Stimulated activated CD8-positive, alpha-beta memory T cell treated with anti-CD3 and anti-CD28 coated beads, Interleukin-7, amount 100 ng/mL, for 24 hours (primary cell): ENCODE measurements at places on chromosomes 2 and 18.

- no peak for DNase-seq
Observed at GRCh38 chr18:23547306-23547705, 39.0 kb downstream of the NPC1 start.

GRCh38 chr18:24270937-24271380 is 126.7 kb downstream of the OSBPL1A start:
- DNase-seq, result no peak

DNA sequence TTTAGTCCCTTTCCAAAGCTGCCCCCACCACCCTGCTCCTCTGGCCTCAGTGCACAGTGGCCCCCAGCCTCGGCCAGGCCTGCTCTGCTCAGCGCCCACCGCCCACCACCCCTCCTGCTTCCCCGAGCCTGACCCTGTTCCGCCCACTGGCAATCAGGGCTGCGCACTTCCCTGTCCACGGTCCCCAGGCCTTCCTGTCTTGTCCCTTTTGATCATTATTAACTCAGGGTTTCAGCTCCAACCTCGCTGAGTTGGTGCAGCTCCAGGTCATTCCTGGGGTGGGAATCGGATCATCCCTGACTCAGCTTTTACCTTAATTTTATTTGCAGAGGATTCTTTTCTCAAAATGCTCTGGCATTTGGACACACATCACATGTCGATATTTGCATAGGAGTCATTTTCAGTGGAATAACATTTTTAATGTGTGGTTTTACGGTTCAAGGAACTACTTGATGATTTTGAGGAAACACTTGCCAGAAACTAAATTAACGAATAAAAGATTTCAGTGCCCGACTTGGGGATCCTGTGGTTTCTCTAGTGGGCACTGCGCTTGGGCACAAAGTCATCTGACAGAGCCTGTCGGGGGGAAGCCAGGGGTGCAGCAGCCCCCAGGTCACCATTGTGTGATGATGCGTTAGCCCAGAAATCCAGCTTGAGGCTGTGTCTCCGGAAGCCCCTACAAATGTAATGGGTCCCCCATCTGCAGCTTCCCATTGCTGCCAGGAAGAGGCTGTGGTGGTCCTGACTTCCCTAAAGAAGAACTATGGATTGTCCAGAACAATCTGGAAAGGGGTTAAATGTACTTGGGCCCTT is 1.0 kb upstream of the ESPNL start:
- DNase-seq, result no peak

- DNase-seq, result no peak
Observed at GRCh38 chr2:3447789-3448317, 68.4 kb downstream of the TRAPPC12 start.

GRCh38 chr18:47826157-47827074 is 104.0 kb downstream of the SMAD2 start:
- DNase-seq, result no peak

- no peak for DNase-seq
Observed at GRCh38 chr18:66640431-66640830, 36.5 kb upstream of the CDH19 start.

DNA sequence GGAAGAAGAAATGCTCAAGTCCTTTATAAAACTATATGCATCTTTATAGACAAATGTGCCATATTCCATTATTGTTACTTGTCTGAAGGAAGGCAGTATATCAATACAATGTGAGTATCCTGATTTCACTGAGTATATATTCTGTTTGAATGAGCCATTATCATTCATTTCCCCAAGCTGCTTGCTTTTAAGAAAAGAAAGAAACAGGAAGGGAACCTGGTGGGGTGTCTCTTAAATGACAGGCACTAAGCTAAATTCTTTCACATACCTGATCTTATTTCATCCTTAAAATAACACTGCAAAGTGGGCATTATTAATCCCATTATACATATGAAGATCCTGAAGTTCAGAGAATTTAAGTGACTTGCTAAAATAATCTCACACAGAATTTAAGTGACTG is 307.9 kb downstream of the SLC8A1 start:
- DNase-seq, result no peak

DNA sequence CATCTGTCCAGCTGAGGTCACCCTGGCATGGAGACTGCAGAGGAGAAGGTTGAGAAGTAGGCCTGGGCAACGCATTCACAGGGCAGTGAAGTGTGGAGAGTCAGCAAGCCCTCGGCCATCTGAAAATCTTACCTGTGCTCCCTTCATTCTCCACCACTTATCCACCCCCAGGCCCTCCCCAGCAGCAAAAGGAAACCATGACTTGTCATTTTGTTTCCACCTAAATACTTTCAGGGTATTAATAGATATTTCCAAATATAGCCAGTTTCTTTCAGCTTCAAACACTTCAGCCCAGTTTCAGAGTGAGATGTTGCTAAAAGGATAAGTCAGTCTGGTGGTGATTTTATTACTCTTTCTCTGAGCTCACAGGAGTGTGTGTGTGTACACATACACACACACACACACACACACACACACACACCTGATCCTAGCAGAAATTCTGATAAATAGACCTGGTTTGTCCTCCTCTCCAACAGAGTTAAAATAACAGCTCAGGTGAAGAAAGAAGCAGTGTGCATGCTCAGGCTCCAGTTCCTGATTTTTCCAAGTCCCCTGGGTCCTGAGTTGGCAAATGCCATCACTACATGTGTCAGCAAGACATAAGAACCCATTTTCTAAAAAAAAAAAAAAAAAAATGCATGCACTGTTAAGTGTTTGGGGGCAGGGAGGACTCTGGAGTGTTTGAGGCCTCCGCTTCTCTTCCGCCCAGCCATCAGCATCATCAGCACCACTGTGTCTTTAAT is 82.8 kb downstream of the LOXHD1 start:
- no peak for DNase-seq

DNA sequence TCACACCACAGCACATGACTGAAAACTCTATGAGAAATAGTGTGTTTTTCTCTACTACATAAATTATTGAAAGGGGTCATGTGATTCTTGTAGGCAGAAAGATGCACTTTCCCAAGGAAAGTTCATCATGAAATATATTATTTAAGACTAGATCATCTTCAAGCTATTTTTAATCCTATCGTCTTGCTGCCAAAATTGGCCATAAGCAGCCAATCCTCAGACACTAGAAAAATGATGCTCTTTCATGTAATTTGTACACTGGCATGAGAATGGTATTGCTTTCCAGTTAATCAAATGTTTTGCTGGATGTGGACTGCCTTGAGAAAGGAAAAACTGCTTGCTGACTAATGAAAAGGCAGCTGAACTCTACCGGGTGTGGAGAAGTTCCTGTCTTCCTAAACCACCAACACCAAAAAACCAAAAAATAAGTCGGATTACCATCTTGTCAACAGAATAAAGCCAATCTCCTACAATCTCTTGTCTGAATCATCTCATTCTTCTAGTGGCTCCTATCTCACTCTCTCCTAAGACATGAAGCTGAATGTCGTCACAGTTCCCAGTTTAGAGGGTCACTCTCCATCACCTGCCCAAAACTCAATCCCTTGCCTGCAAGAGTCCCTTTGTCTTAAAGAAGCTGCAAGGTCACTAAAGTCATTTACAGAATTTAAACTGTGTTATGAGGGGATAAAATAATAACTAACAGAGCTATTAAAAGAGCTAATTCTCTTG is 5.3 kb downstream of the BCL2 start:
- no peak for DNase-seq

- no peak for DNase-seq
Observed at GRCh38 chr18:30775629-30776028, 266.9 kb downstream of the DSC3 start.

GRCh38 chr2:94987074-94988020 is 38.2 kb upstream of the MAL start:
- DNase-seq, result no peak

DNA sequence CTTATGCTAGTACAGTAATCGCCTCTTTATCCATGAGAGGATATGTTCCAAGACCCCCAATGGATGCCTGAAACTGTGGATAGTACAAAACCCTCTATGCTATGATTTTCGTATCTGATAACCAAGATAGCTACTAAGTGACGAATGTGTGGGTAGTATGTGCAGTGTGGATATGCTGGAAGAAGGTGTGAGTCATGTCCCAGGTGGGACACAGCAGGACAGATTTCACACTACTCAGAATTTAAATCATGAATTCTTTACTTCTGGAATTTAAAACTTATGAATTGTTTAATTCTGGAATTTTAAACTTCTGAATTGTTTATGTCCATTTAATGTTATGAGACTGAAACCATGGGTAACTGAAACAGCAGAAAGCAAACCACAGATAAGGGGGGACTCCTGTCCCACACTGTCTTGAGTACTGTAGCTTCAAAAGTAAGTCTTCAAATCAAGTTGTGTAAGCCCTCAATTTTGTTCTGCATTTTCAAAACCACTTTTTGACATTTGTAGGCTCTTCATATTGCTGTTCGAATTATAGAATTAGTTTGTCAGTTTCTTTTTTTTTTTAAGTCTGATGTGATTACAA is 116.0 kb downstream of the LTBP1 start:
- no peak for DNase-seq
